ENCODE measurements at places on chromosomes 7 and 10.

- DNase-seq = no peak
Measured at GRCh38 chr7:81604075-81604807, 165.6 kb downstream of the HGF start.

DNA sequence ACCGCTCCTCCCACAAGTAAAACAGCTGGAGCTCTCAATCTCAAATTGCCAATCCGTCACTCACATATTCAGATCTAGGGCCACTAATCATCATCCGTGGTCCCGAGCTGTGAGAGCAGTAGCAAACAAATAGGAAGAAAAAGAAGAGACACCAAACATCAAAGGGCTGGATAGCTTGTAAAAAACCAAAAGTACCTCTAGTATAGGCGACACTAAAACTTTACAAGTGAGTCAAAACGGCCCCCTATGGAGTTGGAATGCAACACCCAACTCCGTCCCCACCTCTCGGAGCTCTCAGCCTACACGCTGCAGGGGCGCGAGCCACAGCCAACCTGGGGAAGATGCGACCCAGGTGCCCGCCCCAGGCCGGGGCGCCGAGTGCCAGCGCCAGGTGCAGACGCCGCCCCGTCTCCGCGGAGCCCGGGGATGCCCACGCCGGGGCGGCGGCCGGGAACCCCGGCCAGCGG, 581 bp downstream of the FAM3C start:
- DNase-seq = peak; percentile 41

DNA sequence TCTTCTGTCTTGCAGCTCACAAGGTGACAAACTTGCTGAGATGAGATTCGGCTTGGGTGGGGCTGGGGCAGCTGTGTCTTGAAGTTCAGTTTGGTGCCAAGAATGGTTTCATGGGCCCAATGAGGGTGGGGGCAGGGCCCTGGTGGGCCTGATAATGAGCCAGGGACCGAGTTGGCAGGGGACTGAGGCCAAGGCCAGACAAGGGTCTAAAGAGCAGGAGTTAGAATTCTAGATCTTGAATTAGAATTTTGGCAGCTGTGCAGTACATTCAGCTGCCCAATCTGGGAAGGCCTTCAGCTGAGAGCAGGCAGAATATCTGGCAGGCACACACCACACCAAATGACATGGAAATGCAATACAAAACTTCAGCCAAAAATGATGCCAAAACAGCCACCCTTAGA, 1.5 kb upstream of the JAZF1 start:
- DNase-seq = no peak

DNA sequence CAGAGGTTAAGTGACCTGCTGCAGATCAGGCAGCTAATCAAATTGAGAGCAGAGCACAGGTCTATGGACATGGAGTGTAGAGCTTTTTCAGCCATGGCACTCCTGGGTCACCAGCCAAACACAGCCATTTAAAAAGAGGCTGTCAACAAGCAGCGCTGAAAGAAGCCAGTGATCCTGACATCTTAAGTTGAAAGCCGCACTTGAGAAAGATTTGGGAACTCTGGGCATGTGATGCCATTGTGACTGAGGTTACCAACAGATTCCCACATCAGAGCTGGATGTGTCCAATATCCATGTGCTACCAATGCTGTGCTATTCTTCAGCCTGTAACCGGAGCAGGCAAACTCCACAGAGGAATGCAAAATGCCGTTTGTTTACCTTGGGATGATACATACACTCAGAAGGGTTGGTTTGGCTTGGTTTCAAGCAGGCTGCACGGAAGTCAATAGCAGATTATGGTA, 56.2 kb upstream of the ABLIM1 start:
- DNase-seq = no peak

- no peak for DNase-seq
Measured at GRCh38 chr7:131103997-131104396, 223.7 kb upstream of the MKLN1 start.

DNA sequence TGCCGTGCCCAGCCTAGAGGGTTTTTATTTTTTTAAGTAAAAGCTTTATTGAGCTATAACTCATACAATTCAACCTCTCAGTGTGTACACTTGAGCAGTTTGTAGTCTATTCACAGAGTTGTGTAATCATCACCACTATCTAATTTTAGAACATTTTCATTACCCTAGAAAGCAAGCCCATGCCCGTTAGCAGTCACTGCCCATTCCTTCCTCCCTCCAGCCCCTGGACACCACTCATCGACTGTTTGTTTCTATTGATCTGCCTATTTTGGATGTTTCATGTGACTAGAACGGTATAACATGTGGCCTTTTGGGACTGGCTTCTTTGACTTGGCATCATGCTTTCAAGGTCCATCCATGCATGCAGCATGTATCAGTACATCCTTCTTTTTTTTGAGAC, 25.7 kb upstream of the SEC61A2 start:
- DNase-seq = no peak

DNA sequence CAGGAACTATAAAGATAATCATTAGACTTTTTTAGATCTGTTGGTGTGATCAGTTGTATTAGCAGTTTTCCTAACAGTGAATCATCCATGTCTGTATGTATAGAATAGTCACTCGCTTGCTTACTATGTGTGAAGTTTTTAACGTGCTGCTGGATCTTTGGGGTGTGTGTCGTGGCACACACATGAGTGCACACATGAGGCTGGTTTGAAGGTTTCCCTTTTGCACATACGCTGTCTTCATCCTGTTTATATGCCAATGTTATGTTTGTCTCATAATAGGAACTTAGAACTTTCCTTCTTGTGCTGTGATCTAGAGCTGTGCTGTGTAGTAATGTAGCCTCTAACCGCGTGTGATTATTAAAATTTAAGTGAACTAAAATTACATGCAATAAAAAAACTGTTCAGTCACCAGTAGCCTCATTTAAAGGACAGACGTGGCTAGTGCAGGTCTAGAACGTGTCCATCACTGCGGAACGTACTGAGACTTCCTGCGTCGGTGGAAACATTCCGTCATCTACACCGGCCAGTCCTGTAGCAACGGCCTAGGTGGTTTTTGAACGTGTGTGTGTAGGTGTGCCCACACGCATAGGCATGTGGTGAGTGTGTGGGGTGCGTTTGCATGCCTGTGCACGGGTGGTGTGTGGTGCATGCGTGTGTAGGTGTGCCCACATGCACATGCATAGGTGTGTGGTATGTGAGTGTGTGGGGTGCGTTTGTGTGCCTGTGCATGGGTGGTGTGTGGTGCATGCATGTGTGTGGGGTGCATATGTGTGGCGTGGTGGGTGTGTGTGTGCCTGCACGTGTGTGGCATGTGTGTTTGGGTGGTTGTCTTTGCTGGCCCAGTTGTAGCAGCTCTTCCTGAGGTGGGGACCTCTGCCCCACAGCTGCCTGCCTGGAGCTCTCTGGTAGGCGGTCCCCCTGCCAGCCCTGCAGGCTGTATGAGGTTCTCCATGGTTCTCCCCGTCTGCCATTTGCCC, 56.6 kb downstream of the INPP5A start:
- no peak for DNase-seq

DNA sequence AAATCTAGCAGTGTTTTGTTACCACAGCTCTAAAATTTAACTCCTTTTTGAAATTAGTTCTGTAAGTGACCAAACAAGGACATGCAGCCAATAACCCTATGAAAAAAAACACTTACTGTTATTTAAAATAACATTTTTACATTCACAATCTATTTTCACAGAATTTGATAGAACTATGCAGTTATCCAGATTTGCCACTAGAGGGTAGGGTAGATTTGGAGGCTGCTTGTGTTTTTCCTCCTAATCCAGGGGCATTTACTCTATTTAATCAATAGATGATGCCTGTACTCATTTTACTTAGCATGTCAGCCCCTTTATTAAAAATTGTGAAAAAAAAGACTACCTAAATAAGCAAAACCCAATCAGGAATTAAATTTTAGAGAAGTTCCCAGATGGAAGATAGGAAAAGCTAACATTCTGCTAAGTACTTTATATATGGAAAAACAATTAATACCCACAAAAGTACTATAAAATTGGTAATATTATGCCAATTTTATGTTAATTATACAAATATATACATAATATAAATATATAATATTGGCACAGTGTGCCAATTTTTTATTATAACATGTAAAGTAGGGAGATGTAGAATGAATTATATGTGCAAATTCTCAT, 18.1 kb upstream of the LIPK start:
- no peak for DNase-seq

- DNase-seq = no peak
Measured at GRCh38 chr10:2980791-2981360, 86.5 kb upstream of the PFKP start.

DNA sequence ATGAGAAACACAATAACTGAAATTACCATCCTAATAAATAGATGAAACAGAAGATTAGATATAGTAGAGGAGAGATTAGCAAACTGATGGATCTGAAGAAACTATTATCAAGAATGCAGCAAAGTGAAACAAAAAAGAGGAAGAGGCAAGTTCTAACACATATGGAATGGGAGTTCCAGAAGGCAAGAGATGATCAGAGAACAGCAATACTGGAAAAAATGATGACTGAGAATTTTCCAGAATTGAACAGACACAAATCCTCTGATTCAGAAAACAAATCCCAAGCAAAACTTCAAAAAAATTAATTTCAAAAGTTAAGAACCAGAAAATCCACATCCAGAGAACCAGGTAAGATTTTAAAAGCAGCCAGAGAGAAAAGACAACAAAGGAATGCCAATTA, 20.2 kb upstream of the CYREN start:
- no peak for DNase-seq

DNA sequence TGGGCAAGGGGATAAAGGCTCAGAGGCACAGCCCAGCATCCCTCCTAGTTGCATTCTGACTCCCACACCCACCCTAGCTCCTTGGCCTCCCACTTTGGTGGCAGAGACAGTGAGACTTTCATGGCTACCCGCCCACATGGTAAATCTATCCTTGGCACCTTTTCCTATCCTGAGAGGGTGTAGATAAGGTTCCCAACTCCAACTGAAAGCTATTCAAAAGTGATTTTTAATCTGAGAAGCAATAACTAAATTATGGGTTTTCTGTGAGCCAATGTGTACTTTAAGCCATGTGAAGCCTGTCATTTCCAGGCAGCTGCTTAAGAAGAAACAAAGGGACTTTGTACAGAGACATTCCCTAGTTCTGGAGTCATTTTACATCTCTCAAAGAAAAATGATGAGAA, 9.1 kb downstream of the LAMB1 start:
- no peak for DNase-seq

DNA sequence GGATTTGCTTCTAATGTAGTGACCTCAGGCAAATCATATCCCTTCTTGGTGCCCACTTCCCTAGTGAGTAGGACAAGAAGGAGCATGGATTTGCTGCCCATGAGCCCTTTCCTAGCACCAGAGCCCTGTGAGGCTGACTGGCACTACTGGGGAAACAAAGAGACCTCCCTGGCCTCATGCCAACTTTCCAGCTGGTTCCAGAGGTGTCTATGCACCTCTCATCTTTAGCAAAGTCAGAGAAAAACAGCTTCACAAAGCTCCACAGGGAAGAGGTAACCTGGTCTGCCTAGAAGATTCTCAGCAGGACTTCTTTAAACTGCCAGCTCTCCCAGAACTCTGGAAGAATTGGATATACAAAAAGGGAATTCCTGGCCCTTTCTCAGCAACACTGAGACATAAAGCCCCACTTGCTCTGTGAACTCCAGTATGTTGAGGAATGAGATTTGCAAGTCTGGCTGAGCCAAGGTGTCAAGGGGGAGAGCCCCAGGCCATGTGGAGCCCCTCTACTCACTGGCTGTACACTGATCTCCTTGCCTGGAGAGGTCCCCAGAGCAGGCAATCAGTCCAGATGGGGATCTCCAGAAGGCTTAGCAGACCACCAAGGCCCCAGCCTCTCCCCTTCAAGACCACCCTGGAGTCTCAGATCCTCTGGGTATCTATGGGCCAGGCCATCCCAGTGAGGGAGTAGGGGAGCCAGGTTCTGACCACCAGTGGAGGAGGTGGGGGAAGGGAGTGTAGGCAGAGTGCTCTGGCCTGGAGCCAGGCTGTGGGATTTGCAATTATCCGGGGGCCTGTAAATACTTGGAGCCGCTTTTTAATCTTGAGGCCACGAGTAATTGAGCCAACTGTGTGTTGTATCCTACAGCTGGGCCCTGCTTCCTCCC, 24.4 kb upstream of the RBM20 start:
- DNase-seq = no peak

- DNase-seq = no peak
Measured at GRCh38 chr10:51663086-51663485, 36.3 kb downstream of the CSTF2T start.
